ENCODE measurements at places on chromosomes 2 and 18.

DNA sequence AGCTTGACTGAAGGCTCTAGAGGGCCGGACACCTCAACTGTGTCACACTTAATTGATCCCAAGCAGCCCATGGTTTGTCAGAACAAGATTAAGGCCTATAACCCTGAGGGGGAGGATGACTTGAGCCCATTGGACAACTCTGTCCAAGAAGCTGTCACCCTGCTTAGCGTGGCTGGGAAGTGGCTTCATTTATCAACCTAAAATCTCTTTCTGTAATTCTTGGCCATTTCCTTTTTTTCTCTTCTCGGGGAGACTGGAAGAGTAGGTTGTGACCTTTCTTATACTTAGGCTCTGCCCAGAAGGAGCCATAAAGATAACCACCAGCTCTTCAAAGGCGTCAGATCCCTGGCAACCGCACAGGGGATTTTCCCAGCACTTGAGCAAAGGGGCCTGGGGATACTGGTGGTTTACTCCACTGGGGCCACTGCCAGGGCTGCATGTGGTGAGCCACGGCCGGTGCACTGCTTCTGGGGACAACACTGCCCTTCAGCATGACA, 265.5 kb downstream of the CYRIA start:
- no peak for DNase-seq

- no peak for DNase-seq
Measured at GRCh38 chr2:223297788-223298187, 245.8 kb downstream of the KCNE4 start.

DNA sequence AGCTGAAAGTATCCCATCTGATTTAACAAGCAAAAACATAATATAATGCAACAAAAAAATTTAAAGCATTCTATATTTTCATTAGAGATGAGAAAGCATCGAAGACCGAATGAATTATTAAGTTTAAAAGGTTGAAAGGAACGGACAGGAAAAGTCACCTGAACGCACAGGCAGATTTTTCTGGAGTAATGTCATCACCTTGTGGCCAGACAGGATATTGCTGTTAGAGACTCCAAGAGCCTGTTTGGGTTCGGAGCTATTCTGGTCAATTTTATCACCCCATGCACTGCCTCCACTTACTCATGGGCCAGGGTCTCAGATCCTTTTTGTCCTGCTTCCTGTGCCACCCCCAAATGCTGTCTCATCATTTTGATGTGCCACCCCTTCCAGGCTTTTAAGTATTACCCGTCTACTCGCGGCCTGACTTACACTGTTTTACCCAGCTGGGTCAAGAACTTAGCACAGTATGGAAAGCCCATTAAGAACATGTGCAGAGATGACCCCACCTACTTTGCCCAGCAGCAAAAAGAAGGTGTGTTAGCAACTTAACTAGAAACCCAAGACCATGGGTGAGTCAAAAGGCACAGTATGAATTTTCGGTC, 27.3 kb downstream of the GKN2 start:
- DNase-seq = no peak

DNA sequence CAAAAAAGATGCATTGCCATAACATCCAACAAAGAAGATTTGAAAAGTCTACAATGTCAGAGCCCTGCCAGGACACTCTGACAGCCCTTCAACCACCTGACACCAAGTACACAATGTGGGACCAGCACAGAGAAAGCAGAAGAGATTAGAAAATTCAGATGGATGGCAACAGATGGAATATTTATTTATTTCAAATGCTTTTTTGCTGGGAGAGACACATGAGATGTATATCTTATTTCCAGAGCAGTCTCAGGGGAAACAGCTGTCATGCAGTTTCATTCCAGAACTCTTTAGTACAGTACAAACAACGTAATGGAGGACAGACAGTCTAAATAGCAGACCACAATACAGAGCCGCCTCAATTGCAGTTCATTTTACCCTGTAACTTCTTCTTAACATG, 110.1 kb downstream of the MAIP1 start:
- DNase-seq = no peak

DNA sequence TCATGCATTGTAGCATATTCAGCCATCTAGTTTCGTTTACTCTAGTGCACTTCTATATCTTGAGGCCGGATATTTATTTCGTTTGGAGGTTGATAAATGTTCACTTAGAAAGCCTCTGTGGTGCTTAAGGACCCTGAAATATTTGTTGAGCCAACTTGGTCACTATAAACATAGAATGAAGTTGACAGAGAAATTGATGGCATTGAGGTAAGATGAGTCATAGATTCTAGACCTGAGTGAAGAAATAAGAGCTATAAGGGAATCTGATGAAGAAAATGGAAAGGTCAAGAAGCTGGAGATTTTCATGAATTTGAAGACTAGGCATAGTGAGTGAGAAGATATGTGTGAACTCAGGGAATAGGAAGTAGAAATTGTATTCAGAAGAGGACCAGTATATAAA, 35.9 kb downstream of the EPC2 start:
- DNase-seq = no peak

GRCh38 chr2:147500819-147501395, 343.9 kb upstream of the ACVR2A start:
- DNase-seq = no peak

- no peak for DNase-seq
Measured at GRCh38 chr2:219155054-219155644, 5.5 kb downstream of the NHEJ1 start.

- no peak for DNase-seq
Measured at GRCh38 chr2:218130377-218130776, 4.5 kb downstream of the CXCR2 start.

GRCh38 chr2:113894156-113894743, 4.4 kb downstream of the ACTR3 start:
- DNase-seq = no peak

DNA sequence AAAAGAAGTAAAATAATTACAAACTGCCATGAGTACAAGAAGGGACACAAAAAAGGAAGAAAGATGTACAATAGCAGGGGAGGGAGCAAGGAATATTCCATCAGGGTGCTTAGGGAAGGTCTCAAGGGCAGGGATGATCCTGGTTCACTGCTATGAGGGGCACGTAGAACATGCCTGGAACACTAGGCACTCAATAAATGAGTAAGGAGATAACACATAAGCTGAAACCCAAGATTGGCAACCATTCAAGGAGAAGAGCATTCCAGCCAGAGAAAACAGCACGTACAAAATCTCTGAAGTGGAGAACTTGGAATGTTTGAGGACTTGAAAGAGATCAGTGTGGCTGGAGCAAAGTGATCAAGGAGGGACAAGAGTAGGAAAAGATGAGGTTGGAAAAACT, 103.2 kb downstream of the FAM161A start:
- DNase-seq = no peak

GRCh38 chr2:219199470-219200211, 6.9 kb upstream of the ZFAND2B start:
- no peak for DNase-seq

DNA sequence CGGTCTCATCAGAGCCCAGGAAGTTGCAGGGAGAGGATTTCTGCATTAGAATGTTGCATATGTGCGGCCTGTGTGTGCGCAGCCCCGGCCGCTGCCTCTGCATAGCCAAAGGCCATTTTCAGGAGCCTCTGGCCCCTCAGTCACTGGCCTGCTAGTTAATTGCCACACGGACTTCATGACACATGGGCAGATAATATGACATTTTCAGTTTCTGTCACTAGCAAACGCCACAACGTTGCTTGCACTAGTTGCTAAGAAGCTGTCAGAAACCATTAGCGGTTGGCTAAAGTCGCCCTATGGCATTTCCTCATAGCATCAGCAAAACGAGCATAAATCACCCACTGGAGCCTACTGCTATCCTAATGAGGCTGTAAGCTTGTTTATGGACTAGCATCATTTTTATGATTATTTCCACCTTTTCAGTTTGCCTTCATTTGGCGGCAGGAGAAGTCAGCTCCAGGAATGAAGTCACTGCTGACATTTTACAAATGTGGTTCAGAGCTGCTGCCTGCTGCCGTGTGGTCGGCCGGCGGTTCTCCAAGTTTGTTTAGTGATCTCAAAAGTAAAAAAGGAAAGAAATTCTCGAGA, 73.7 kb downstream of the MEIS1 start:
- DNase-seq = no peak

DNA sequence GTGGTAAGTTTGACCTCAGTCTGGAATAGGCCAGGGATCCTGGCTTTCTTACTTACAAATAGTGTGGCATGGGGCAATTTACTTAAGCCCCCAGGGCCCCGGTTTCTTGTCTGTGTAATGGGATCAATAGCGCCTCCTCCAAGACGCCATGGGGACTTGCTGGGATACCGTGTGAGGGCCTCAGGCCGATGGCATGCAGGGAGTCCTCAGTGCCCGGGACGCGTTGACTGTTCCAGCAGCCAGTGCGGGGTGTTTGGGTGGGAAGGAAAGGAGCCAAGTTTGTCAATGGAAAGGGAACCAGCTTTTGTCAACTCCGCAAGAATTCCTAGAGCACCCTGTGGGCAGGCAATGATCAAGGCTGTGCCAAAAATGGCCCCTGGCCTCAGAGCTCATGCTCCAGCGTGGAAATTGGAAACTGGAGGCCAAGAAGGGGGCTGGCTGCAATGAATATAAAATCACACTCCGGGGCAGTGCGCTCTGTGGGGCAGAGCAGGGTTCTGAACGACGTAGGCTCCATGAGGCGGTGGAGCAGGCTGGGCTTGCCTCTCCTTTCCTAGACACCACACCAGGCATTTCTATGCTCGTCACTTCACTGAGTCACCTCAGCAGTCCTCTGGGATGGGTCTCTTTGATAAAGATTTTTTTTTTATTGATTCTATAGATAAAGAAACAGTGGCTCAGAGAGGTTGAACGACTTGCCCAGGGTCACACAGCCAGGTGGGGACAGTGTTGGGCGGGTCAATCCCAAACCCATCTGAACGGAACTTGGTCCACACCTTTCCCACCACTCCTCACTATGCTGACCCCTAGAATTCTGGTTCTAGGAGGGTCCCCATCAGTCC, 56.7 kb upstream of the ASAP2 start:
- no peak for DNase-seq

GRCh38 chr2:186347472-186347871, 138.6 kb upstream of the ZC3H15 start:
- DNase-seq = no peak

- DNase-seq = no peak
Measured at GRCh38 chr2:188695953-188696352, 278.2 kb upstream of the COL3A1 start.

GRCh38 chr18:58505181-58505580, 123.7 kb downstream of the ALPK2 start:
- no peak for DNase-seq

DNA sequence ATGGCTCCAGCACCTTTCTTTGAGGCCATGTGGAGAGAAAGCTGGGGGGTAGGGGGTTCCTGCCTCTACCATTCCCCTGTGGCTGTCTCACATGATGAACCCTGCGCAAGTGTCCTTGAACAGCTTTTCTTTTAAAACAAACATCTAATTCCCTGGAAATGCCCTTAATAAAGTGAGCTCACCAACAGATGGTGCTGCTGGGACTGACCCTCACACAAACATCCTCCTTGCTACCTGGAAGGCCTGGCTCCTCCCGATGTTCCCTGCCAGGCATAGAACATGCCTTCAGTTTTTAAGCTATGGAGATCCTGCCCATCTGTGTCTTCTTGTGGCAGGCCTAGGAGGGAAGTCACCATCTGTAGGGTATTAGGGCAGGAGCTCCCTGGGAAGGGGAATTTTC, 60.7 kb upstream of the GATA6 start:
- DNase-seq = no peak

- no peak for DNase-seq
Measured at GRCh38 chr2:231684314-231685223, 23.8 kb upstream of the PTMA start.

DNA sequence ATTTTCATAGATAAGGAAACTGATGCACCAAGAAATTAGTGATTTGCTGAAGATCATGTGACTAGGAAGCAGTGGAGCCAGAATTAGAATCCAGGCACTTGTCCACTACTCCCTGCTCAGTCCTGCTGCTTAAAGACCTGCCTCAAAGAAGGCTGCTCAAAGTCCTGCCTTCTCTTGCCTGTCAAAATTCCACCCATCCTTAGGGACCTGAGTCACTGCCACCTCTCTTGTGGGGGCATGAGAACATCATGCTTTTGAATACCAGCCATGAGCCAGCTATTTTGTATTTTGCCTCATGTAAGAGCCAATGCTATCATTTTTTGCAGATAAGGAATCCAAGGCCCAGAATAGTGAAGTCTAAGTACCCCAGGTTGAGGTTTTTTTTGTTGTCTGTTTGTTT, 47.1 kb downstream of the DDX1 start:
- no peak for DNase-seq

- DNase-seq = no peak
Measured at GRCh38 chr18:76988827-76989646, 143.5 kb downstream of the MBP start.

DNA sequence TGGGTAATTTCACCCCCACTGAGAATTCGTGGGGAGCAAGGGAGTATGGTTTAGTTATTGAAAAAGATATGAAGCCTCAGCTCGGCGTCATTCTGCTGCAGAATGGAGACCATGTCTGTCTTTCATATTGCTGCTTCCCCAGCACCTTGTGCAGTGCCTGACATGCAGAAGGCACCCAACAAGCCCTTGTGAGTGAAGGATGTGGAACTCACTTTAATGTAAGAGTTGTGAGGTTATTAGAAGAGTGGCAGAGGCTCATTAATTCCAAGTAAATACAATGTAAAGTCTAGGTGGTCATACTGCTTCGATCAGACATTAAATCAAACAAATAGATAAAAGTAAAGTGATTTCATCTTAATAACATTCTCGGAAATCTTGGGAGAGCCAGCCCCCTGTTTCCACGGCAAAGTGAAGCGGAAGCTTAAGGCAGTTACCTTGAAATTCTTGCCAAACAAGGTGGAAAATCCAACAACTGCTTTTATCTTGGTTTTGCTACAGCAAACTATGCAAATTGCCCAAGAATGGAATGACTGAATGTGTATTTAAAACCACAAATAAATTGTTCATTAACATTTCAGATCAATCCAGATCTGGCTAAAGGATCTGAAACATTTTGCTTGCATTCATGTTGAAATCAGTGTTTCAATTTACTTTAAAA, 9.6 kb downstream of the CFAP221 start:
- no peak for DNase-seq

GRCh38 chr2:38750011-38750890, 910 bp downstream of the SRSF7 start:
- DNase-seq = no peak

DNA sequence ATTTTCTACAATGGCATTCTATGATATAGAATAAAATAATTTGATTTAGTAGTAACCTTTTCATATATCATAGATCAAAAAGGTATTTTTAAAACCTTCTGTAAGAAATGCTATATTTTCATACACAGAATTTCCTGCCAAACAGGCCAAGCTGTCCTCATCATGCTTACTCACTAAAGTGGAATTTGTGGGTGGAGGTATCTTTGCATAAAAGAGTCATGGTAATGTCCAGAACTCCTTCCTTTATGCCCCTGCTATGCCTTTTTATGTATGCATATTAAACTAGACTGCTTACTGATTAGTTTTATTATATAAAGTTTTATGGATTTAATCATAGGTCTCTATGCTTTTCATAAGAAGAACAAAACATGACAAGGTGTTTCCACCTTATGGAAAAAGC, 27.5 kb upstream of the MARCHF7 start:
- no peak for DNase-seq

DNA sequence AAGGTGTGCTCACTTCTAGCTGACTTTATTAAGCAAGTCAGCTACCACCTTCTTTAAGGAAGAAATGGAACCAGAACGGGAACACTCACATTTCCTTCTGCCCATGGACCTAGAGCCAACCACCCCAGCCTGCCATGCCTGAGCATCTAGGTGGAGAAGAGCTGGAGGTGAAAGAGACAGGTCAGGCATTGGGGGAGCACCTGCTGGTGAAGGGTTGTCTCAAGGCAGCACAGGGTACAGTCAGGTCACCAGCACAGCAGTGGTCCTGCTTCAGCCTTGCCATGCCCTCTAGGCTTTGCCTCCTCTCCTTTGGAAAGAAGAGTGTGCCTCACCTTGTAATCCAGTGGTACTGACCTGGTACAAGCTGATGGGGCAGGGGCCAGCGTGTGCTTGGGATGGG, 107.9 kb downstream of the KCNF1 start:
- DNase-seq = no peak
